Stimulated activated CD4-positive, alpha-beta T cell treated with anti-CD3 and anti-CD28 coated beads, Interleukin-12 subunit alpha, Interleukin-12 subunit beta, amount 100 ng/mL, for 48 hours (primary cell): ENCODE measurements at places on chromosomes 4 and X.

DNA sequence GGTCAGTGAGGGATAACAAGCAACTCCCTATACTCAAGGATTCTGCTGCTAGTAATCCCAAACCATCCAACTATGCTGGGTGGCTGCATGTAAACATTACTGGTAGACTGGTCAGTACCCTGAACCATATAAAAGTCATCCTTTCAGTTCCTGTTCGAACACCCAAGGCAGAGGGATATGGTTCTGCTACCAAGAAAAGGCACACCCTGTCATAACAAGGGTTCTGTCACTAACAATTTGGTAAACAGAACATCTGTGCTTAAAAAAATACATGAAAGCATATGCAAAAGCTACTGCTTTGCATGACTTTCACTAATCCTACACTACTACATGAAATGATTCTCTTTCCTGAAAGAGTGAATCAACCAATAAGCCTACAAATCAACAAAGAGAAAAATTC is 76.8 kb upstream of the MCF2 start:
- DNase-seq = no peak

GRCh38 chrX:69097451-69098236 is 67.6 kb downstream of the PJA1 start:
- no peak for DNase-seq

DNA sequence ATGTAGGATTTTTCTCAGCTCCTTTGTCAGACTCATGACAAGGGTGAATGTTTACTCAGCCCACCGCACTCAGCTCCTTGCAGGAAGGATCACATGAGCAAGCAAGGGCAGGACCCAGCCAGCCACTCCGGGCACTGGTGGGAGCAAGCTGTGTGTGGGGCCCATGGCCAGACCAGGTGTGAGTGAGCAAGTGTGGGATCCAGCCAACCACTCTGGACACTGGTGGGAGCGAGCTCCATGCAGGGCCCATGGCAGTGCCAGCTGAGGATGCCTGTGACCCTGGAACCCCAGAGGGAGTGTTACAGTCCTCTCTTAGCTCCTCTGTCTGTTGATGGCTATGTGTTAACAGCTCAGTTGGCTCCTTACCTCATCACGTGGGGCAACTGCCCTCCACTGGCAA is 2750.6 kb downstream of the PCDH7 start:
- no peak for DNase-seq

- DNase-seq = no peak
These were observed 773.1 kb upstream of the AGA start for GRCh38 chr4:178215309-178215708.

DNA sequence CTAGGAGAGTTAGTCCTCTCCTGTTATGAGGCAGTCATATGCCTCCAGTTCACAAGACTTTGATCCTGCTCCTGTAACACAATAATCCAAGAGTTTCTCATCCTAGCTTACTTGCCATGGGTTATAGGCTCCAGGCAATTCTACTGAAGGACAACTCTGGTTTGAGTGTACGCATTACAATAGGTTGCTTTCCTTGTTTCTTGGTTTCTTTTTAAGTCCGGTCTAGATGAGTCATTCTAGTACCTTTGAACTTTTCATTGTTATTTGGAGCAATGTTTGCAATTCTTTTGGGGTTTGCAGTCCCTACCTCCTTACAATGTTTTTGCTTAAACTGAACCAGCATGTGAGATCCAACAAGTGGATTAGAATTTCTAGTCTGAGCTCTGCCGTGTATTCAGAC is 109.1 kb downstream of the ANAPC4 start:
- no peak for DNase-seq
